ENCODE measurements at places on chromosomes 13 and 19. TPM values are rescaled to one million over a fixed set of nuclear protein-coding genes. Genes with fewer than 3 reads are reported as not detected.
A peak's percentile ranks its signal among the peaks of the same experiment; 100 is the strongest.

DNA sequence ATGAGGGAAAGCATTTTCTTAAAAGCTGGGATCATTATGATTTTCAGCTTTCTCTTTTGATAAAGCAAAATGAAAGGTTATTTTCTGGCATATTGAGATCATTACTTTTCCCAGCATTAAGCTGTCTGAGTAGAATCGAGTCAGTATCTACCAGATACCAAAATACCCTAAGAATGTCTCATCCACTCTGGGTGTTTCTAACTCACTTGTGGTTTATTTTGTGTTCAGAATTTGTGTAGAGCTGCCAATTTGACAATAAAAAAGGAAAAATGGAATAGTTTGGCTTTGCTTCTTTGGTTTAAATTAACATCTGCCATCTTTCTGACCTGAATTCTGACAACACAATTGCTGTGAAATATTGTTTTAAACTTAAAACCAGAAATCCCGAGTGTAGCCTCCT is 438.7 kb upstream of the ARGLU1 start:
- no peak for DNase-seq

GRCh38 chr19:43464134-43464775 is 1.2 kb downstream of the LYPD3 start:
- DNase-seq: peak; percentile 66

DNA sequence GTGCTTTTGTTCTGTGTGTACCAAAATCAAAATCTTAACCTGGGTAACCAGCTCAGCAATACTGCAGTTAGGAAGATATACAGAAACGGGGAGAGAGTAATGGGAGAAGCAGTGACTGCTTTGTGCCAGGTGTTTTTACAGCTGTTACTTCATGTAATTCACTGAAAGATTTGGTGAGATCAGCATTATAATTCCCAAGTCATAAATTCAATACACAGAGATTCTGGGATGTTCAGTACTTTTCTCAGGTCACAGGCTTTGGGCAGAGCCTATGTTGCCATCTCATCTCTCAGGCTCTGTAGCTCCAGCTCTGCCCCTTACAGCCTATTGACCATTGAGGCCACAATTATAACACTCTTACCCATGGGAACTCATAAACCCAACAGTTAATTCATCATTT is 138.5 kb downstream of the ZAR1L start:
- DNase-seq: no peak

DNA sequence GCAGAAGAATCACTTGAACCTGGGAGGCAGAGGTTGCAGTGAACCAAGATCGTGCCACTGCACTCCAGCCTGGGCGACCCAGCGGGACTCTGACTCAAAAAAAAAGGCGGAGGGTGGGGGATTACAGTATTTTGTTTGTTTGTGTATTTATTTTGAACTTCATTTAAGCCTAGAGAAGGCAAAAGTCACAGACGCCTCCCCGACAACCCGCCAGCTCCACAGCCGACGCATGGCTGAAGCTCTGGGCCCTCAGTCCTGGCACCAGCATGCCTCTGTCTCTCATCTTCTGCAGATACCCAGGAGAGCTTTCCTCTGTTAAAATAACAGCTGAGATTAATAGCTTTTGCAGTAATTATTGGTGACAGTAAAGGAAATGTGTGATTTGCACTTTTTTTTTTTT is 17.2 kb upstream of the PDCD5 start:
- DNase-seq: no peak

DNA sequence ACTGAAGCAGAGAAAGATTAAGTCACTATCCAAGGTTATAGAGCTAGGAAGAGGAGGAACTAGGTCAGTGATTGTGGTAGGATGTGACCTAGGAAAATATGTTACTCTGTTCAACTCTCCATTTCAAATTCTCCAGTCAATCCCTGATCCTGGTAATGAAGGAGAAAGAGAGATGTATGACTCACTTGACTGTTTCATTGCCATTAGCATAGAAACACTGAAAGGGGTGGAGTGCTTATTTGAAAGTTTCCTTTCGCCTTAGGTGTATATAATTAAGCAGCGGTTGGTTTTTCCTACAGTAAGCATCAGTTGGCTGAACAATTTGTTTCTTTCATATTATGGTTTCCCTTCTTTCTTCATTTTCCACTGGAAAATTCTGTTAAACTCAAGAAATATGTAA is 198.1 kb upstream of the CSNK1A1L start:
- no peak for DNase-seq

GRCh38 chr13:44523146-44524015 is 52.7 kb downstream of the TSC22D1 start:
- DNase-seq: no peak

DNA sequence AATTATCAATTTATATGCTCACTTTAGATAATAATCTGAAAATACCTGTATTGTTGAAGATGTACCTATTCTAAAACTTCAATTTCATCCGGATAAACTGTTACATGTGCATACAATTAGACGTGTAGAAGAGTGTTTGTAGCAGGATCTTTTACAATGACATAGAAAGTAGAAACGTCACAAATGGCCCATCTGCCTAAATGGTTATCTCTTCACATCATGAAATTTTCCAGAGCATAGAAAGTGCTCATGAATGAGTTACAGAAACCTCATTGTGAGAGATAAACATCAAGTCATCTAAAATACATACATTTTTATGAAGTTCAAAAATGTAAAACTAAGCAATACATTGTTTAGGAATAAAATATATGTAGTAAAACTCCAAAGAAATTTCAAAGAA is 607.4 kb downstream of the GPC6 start:
- no peak for DNase-seq

SACS gene
- 9.8 TPM for total RNA-seq

GJB2 gene
- not detected for total RNA-seq

SLC25A41 gene
- not detected for total RNA-seq

GGN gene
- 0.74 TPM for total RNA-seq

Data from OCI-LY7 (cell line).